ENCODE measurements at places on chromosomes 4 and X.

DNA sequence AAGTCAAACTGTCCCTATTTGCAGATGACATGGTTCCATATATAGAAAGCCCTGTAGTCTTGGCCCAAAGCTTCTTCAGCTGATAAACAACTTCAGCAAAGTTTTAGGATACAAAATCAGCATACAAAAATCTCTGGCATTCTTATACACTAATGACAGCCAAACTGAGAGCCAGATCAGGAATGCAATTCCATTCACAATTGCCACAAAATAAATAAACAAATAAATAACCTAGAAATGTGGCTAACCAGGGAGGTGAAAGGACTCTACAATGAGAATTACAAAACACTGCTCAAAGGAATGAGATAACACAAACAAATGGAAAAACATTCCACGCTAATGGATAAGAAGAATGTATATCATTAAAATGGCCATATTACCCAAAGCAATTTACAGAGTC is 52.9 kb upstream of the CXCL8 start:
- peak; percentile 52 for DNase-seq

GRCh38 chrX:10111364-10112148 is 45.2 kb upstream of the CLCN4 start:
- DNase-seq, result no peak

DNA sequence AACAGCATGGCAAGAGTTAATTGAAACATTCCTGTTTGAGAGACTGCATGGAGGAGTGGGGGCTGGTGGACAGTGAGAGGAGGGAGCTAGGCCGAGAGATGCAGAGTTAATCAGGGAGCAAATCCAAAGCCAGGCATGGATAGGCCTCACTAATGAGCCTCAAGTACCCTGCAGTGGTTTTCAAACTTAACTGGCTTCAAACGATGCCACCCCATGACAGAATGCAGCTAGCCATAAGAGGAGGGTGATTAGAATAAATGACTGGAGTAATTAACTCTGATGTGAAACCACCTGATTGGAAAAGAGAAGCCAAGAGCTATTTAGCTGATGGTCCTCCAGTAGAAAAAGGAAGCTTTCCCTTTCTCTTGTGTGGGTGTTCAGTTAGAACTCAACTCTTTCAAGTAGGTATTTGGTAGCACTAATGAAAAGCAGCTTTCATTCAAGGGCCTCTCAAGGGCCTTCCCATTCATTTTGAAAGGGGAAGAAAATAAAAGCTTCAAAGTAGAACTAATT is 215.4 kb upstream of the MAB21L2 start:
- peak; percentile 3 for DNase-seq

GRCh38 chrX:36916941-36917340 is 91.2 kb upstream of the FAM47C start:
- no peak for DNase-seq

DNA sequence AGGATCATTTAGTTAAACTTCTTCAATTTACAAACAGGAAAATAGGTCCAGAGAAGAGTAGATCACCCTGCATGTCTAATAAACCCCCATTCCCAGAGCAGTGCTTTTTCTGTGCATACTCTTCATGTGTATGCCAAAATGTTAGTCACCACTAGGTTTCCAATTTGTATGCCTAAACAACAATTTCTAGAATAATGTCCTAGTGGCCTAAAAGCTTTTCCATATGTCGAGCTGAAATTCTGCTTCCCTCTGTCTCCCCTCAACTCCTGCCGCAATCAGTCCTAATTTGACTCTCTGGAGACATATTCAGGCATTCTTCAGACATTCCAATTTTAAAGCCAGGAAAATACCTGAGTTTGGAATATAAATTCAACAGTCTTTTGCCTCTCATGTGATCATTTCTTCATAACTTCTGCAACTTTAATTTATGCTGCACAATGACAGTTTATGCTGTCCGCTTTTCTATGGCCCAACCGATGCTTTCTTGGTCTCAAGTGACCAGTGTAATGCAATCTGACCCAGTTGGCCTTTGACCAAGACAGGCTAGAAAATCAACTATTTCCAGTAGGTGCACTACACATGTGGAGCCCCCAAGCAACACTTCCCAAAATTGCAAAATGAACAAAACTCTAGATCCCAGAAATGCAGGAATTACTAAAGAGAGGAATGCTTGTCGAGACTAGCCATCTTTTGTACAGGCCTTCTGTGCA is 122.9 kb upstream of the FMR1 start:
- no peak for DNase-seq

DNA sequence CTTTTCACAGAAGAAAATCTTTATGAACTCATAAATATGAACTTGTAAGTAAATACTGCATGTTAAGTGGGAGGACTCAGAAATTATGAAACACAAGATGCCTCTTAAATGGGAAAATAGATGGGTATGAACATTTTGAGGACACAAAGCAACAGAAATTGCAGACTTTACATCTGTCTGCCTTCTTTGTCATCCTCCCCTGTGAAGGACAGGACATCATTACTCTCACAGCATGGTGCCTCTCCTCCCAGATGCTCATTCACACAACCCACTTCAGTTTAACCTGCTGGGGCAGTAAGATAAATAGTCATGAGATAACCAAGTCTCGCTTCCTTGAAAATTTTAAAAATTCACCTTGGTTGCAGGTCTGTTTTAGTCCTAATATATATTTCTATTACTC is 144.5 kb downstream of the APBB2 start:
- no peak for DNase-seq

DNA sequence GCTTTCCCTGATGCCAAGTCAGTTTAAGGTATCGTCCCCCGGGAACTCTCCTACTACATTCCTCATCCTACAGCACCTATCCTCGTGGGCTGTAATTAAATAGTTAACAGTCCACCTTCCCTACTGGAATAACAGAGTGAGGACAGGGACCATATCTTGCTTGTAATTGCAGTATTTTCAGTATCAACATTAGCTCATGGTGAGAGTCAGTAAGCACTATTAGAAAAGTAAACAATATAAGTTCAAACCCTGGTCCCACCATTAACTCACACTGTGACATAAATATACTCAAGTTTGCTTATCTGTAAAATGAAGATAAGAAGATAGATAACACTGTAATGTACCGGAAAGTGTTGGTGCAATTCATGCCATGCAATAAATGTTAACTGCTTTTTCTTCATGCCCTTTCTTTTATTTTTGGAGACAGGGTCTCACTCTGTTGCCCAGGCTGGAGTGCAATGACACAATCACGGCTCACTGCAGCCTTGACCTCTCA is 61.3 kb downstream of the SH3RF1 start:
- no peak for DNase-seq

DNA sequence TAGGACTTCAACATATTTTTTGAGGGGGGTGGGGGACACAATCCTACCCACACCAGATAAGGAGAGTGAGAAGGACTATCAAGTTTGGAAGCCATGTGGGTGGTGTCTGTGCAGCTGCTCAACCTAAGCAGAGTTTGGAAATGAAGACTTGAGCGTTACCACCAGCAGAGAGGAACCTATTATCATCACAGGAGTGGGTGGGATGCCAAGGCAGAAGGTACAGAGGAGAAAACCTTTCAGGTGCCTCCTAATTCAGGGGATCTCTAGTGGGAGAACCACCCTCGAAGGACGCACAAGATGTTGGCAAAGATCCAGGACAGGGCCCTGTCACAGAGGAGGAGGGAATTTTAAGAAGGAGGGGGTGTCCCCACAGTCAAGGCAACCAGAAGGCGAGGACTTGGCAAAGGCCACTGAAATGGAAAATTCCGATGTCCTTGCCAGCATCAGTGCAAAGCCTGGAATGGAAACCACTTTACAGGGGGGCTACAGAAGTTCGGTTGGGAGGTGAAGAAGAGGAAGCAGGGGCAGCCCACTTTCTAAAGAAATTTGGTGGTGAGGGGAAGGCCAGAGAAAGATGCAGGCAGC is 8.4 kb upstream of the GPM6B start:
- DNase-seq, result no peak
